Stimulated activated CD8-positive, alpha-beta memory T cell treated with anti-CD3 and anti-CD28 coated beads, Interleukin-2, amount 100 ng/mL, for 48 hours (primary cell): ENCODE measurements at places on chromosomes 13 and 19.

DNA sequence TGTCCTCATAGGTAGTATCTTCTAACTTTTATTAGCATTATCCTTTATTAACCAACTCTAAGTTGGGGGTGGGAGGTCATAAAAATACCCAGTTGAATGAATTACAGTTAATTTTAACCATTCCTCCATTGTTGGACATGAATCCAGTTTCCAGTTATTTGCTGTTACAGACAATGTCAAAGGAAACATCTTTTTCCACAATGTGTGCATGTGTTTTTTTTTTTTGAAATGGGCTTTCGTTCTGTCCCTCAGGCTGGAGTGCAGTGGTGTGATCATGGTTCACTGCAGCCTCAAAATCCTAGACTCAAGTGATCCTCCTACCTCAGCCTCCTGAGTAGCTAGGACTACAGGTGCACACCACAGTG is 32.0 kb downstream of the KLF5 start:
- DNase-seq: no peak

DNA sequence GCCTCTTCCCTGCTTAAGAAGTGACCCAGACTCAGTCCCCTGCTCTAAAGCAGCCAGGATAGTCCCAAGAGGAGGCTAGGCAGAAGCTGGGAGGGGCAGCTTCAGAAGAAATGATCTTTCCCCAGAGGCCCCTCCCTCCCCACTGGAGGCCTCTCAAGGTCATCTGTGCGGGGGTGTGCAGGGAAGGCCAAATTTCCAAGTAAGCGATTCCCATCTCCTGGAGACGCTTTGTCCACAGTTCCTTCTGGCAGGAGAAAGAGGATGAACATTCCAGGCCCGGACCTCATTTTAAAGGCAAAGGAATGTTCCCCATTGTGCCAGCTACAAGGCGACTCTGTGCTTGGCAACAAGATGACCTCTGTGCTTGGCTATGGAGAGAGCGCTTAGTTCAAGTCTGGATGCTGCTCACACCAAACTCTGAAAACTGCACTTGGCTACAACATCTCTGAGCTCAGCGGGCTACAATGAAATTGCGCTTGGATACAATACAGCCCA is 23.5 kb downstream of the COL5A3 start:
- DNase-seq: no peak

DNA sequence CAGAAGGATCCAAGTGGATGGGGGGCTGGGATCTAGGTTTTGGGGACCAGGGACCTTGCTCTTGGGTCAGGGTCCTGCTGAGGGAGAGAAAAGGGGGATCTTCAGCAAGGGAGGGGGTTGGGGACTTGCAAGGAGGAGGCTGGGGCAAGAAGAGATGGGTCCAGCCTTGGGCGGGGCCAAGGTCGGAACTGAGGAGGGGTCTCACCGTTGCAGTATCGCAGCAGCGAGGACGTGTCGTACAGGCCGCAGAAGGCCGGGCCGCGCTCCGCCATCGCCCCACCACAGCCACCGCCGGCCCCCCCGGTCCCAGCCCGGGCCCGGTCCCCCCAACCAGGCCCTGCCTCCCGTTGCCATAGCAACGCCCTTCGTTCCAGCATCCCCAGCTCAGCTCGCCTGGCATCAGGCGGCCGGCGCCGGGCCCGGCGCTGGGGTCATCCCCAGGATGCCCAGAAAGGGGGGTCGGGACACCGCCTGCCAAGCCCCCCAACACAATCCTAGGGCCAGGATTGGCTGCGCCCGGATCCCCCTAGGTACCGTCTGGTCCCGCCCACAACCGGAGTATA is 6.0 kb upstream of the EML2 start:
- DNase-seq: no peak

DNA sequence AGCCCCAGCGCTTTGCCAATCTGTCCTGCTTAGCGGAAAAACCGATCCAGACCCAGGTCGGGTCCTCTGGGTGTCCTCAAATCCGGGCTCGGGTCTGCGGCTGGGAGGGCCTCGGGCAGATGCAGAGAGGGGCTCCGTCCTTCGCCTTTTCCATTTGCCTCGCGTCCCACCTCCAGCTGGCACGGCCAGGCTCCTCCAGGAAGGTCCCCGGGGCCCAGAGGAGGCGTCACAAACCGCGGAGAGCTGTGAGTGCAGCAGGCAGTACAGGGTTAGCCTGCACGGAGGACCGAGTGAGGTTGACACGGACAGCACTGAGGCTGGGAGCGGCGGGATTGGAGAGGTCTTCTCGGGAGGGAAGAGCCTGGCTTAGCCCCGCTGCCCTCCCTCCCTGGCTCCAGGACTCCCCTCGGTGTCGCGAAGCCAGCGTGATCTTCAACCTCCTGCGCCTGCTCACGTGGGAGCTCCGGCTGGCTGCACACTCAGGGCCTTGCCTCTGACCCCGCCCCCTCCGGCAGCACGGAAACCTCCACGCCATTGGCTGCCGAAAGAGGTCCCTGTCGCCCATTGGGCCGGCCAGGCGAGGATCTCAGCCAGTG is 2.8 kb upstream of the IFNL2 start:
- no peak for DNase-seq

- DNase-seq: no peak
Measured at GRCh38 chr19:5594521-5594950, 26.8 kb upstream of the TINCR start.
